ENCODE measurements at places on chromosomes 4 and X.

GRCh38 chrX:62923093-62923492 lies 428.0 kb downstream of the SPIN4 start:
- no peak for DNase-seq

GRCh38 chr4:93373893-93374860 lies 454.4 kb upstream of the ATOH1 start:
- peak; percentile 24 for DNase-seq

DNA sequence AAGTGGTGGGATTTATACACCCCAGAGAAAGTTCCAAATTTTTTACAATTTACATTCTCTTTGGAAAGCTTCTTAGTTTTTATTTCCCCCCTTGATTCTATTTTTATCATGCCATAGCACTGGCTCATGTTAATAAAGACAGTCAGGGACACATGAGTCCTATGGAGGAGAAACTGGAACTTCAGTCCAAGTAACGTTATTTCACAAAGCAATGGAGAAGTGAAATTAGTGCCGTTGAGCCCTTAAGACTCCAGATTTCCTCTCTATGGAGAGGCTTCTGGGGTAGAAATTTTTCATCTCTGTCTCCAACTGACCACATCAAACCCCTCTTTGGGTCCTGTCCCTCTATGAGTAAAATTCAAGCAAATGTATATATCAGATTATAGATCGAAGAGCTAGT lies 12.8 kb upstream of the TASL start:
- no peak for DNase-seq

- DNase-seq = peak; percentile 57
Measured at GRCh38 chr4:30754021-30754420, 33.9 kb downstream of the PCDH7 start.

DNA sequence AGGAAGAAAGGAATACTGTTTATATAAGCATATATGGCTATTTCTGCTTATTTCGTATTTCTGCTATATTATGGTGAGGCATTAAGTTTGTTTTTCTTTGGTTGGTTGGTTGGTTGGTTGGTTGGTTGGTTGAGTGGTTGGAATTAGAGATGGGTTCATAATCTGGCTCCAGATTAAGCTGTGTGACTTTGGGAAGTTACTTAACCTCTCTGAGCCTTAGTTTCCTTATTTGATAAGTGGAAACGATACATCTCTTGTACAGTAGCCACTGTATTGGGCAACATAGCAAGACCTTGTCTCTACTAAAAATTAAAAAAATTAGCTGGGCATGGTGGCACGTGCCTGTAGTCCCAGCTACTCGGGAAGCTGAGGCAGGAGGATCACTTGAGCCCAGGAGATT lies 46.1 kb upstream of the CEP135 start:
- no peak for DNase-seq
